AG08396 (cell line): ENCODE measurements at places on chromosomes 2 and 18.

DNA sequence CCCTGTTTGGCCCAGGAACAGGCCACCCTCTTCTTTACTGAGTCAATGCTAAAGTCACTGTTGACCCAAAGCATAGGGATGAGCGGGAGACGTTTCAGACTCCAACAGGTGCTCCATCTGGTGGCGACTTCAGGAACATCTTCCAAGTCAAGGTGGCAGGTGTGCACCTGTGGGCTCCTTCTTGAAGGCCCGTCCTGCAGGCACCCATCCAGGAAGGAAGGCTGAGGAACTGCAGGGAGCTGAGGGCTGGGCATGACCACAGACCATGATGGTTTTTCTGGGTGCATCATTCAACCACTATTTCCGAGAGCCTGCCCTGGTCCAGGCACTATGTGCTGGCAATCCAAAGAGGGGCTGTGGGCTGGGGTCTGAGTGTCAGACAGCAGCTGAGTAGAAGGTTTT, 142.8 kb downstream of the NDUFA10 start:
- no peak for DNase-seq

DNA sequence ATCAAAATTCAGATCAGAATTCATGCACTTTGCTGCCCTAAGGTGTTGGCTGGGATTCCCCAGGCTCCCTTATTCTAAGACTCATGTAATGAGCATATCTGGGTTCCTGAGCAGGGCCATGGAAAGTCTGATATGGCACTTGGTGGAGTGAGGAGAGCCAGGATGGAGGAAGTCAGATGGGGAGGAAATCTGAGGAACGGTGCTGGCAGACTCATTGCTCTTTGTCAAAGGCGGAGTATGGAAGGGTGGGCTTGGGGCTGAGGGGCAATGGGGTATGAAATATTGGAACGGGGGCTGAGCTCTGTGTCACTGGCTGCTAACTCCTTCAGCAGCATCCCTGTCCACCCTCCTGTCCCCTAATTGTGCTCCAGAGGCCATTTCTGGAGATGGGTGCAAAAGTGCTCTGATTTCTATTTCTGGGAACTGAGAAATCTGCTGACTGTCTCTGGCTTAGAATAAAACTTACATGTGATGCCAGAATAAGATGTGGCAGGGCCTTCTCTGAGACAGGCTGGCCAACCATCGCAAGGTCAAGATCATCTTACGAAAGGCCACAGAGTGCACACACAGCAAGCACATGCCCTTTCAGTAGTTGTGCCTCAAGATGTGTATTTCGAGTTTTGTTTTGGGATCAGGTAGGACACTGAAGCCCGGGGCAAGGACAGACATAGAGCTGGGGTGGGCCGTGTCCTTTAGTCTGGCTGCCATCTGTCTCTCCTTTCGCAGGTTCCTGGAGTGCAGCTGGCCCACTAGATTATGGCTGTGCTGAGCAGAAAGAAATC, 480.0 kb upstream of the HS6ST1 start:
- DNase-seq, result no peak

- peak; percentile 4 for DNase-seq
Observed at GRCh38 chr18:32930695-32931301, 158.0 kb upstream of the KLHL14 start.

GRCh38 chr2:179186126-179186525, 78.5 kb downstream of the SESTD1 start:
- no peak for DNase-seq

GRCh38 chr2:80573950-80574349, 269.4 kb upstream of the LRRTM1 start:
- DNase-seq, result no peak

DNA sequence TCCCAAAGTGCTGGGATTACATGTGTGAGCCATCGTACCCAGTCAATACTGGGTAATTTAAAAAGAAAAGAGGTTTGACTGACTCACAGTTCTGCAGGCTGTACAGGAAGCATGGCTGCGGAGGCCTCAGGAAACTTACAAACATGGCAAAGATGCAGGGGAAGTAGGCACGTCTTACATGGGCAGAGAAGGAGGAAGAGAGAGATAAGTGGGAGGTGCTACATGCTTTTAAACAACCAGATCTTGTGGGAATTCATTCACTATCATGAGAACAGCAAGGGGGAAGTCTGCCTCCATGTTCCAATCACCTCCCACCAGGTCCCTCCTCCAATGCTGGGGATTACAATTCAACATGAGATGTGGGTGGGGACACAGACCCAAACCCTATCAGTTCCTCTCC, 192.5 kb downstream of the ATAD2B start:
- DNase-seq, result no peak

DNA sequence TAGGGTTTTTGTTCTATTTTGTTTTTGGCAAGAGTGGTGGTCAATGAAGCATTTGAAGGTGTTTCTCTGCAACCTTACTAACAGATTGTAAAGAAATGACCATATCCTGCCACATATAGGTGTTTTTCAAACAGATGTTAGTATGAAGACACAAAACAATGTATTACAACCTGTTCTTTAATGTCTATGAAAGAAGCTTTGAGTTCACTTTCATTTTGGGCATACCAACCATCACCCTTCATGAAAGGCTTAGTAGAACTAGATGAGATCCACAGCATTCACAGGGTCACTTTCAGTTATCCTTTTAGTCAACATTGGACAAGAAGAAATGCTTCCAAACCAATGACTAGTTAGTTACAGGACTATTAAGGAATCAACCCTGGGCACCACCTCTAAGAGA, 95.1 kb downstream of the EHBP1 start:
- no peak for DNase-seq

DNA sequence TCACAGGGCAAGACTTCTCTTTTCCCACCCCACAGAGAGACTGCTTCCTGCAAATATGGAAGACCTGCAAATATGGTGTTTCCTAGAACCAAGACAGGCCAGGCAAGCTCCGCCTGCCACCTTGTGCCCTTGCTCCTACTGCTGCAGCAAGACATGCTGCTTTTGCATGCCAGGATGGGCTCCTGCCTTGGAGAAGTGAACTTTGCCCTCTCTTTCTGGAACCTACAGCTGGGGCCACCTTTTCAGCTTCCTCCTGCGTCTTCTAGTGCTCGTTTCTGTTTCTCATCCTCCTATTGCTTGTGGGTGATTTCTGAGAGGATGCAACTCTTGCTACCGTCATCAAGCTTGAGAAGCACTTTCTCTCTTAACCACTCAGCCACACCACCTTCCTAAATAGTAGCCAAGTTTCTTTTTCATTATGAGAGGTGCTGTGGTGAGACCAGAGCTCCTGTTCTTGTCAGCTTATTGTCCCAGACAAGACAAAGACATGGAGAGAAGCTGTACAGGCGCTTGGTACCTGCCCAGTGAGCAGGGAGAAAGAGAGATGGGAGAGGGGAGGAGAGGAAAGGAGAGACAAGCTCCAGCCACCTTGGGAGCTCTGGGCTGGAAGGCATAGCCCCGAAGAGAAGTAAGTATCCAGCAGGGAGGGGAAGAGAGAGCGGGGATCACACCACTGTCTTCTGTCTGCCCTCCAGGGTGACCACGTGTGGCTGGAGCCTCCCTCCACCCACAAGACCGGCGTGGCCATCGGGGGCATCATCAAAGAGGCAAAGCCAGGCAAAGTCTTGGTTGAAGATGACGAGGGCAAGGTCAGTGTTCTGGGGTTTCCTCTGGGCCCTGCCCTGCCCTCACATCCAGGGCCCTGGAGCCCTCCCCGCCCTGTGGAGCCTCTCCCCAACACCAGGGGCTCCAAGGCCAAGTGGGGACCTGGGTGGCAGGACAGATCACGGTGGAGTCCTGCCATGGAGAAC, 28.3 kb downstream of the MYO7B start:
- DNase-seq, result no peak

- DNase-seq, result peak; percentile 95
Observed at GRCh38 chr2:1675633-1676032, 68.7 kb downstream of the PXDN start.

DNA sequence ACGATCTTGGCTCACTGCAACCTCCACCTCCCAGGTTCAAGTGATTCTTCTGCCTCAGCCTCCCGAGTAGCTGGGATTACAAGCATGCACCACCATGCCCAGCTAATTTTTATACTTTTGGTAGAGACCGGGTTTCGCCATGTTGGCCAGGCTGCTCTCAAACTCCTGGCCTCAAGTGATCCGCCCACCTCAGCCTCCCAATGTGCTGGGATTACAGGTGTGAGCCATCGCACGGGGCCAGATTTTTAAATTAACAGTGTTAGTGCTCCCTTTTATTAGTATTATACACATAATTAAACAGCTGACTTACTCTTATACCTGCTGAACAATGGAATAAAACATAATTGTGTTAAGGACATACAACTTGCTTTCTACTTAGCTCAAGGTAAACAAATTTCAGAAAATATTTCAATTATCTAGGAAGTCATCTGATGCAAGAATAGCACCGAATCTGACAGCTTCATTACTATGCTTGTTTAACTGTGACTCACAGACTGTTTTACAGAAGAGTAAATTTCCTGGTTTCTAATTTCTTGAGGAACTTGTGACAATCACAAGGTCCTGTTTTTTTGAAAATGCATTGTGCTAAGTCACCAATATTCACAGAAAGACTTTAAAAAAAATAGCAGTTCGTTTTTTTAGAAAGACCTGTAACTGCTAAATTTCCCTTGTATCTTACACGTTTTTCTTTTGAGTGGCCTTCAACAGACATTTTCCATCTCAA, 51.2 kb downstream of the SPIRE1 start:
- peak; percentile 18 for DNase-seq

DNA sequence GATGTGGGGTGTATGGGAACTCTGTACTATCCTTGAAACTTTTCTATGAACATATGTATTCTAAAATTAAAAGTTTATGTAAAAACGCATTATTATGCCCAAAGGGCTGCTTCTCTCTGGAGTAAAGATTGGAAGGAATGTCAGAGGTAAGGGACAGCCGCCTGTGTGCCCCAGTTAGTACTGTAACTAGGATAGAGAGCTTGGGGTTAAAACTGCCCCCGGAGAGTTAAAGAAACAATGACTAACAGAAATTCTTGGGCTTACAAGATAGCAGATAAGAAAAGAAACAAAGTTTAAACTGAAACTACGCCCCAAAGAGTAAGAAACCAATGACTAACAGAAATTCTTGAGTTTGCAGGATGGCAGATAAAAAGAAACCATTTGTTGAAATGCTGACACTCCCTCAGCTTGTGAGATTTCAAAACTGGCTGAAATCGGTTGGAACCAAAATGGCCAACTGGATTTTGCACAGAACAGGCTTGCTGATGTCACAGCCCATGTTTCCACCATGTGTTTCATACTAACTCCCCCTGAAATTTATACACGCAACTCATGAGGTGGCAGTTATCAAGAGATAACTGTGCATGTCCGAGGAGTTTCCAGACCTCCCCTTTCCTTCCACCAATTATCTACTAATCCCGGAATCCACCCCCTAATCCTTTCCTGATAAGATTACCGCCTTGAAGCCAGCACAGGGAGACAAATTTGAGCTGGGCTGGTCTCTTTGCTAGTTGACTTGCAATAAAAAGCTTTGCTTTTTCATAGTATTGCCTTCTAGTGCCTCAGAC, 8.7 kb upstream of the TXNDC2 start:
- peak; percentile 57 for DNase-seq

- no peak for DNase-seq
Observed at GRCh38 chr18:29711932-29712331, 1330.6 kb downstream of the DSC3 start.

DNA sequence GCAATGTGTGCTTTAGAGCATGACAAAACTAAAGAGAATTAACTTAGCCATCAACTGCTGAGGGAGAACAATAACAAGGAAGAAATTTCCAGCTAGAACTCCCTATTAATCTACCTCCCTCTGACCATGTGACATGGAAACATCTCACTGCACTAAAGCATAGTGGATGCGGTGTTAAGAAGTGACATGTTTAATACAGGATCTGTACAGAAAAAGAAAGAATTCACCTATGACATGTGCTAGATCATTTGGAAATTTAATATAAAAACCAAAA, 202.3 kb upstream of the KLHL14 start:
- no peak for DNase-seq

DNA sequence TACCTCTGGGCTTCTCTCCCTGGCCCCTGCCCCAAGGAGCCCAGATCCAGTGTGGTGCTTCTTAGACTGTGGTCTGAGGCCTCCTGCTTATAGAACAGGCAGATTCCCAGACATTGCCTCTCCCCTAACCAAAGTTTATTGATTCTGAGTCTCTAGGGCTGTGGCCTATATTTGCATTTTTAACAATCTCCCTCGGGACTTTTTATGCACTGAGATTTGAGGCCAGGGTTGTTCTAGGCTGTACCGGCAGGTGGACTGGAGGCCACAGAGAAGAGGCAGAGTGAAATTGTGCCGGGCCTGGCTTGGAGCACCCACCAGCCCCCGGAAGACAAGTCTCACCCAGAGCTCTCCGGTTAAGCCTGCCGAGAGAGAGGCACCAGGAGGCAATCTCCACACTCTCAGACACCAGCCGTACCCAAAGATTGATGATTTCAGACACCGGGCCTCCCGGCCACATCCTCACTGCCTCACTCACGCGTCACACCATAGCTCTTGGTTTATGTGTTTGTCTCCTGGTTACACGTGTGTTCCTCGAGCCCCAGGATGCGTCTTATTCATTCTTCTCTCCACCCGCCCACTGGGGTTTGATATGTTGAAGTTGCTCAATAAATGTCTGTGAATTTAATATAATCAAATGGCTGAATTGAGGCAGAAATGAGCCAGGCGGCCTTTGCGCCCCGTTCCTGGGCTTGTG, 203.7 kb downstream of the KLHL29 start:
- no peak for DNase-seq

DNA sequence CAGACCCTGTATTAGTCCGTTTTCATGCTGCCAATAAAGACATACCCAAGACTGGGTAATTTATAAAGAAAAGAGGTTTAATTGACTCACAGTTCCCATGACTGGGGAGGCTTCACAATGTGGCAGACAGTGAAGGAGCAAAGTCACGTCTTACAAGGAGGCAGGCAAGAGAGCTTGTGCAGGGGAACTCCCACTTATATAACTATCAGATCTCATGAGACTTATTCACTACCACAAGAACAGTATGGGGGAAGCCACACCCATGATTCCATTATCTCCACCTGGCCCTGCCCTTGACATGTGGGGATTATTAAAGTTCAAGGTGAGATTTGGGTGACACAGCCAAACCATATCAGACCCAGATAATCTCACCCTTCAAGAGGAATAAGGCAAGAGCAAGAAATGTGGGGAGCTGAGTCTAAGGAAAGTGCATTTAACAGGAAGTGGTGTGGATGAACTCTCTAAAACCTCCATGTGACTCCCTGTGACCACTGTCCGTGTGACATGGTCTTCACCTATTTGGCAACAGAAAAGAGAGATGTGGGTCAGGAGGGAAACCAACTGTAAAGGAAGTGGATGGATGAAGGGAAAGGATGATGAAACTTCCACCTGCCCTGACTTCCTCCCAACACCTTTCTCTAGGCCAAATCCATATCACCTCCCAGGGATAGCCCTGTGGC, 110.6 kb downstream of the ATL2 start:
- no peak for DNase-seq
